Heart left ventricle (tissue), 16 donors: ENCODE measurements at places on chromosomes 2 and 18. TPM values are rescaled to one million over a fixed set of nuclear protein-coding genes. Genes with fewer than 3 reads are reported as not detected.

Gene B4GALT6
- polyA plus RNA-seq, result 1.7 TPM

Gene MOGAT1
- polyA plus RNA-seq, result 0.19 TPM

Gene MREG
- polyA plus RNA-seq, result 0.23 TPM

Gene DPYSL5
- not detected for polyA plus RNA-seq

Gene PIAS2
- polyA plus RNA-seq, result 5.4 TPM

Gene KIF5C
- 0.28 TPM for polyA plus RNA-seq

Gene FAHD2A
- polyA plus RNA-seq, result 31.5 TPM

Gene IL1F10
- not detected for polyA plus RNA-seq

Gene GKN2
- not detected for polyA plus RNA-seq

Gene TNFRSF11A
- 0.23 TPM for polyA plus RNA-seq

Gene GAD1
- polyA plus RNA-seq, result 0.04 TPM

Gene CLK1
- polyA plus RNA-seq, result 235 TPM

Gene REG1A
- polyA plus RNA-seq, result 5.7 TPM

Gene LIPT1
- polyA plus RNA-seq, result 12.4 TPM

Gene CCDC178
- polyA plus RNA-seq, result 0.23 TPM
